ENCODE measurements at places on chromosomes 7 and 10. TPM values are rescaled to one million over a fixed set of nuclear protein-coding genes. Genes with fewer than 3 reads are reported as not detected.

The GRID1 gene
- 4.7 TPM for total RNA-seq

The STARD3NL gene
- 67.6 TPM for total RNA-seq

The TUBAL3 gene
- total RNA-seq = not detected

The ASAH2 gene
- total RNA-seq = 2.0 TPM

GRCh38 chr10:34996843-34997242 lies 93.3 kb downstream of the CUL2 start:
- DNase-seq = no peak

DNA sequence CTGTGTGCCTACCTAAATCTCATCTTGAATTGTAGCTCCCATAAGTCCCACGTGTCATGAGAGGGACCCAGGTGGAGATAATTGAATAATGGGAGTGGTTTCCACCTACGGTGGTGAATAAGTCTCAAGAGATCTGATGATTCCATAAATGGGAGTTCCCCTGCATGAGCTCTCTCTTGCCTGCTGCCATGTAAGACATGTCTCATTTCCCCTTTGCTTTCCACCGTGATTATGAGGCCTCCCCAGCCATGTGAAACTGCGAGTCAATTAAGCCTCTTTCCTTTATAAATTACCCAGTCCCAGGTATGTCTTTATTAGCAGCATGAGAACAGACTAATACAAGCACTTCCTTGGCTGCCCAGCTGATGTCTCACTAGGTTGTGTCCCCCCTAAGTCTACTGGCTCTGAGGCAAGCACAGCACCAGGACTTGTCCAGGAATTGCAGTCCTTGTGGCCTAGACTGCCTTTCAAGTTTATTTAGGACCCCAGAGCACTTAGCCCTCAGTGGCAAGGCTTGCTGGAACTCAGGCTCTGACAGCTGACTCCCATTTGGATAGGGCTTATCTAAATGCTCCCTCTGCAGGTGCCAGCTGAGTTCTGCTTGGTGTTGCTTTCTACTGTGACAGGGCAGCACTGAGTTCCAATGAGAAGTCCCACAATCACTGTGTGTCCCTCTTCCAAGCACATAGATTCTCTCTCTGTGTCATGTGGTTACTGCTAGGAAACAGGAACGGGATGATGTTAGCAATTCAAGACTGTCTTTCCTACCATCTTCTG lies 59.0 kb upstream of the TAS2R16 start:
- no peak for DNase-seq

- no peak for DNase-seq
Observed at GRCh38 chr7:134766779-134767519, 12.5 kb upstream of the CALD1 start.

DNA sequence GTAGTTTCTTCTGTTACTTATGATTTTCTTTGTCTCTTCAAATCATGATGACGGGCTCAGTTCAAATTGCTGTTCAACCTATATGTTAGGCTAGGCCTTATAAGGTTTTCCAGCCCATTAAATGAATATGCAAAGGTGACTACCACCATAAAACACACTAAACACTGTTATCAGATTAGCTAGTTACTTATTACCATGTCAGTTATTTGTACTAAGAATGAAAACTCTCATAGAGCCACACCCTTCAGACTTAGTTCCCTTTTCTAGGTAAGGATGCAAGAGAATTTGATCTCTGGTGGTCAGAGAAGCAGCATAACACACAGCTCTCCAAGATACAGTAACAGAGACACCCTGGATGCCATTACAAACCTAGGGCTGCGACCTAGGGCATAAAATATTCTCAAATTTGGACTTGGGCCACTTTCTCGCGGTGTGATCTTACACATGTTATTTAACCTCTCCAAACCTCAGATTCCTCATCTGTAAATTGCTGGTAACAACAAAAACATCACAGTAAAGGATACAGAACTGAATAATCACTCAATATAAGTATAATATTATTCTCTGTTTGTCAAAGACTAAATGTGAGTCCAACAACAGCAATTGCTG lies 35.6 kb downstream of the ANKMY2 start:
- no peak for DNase-seq

GRCh38 chr7:159370-160270 lies 32.8 kb upstream of the FAM20C start:
- DNase-seq = no peak

DNA sequence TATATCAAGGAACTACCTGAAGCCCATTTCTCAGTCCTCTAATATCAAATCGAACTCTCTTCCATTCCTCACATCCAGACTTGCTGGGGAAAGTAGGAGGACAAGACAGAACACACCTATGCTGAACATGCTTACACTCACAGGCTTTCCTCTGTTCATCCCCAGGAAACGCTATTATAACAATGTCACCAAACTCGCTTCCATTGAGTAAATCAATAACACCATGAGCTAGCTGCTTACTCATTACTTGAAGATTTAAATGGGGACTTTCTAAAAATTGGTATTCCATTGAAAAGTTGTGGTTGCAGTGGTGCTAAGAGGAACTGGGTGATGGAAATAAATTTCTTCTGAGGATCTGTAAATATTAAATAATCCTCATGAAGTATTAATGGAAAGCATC lies 88.8 kb downstream of the SLC25A13 start:
- DNase-seq = no peak
